ENCODE measurements at places on chromosomes 3 and 15.

- DNase-seq: no peak
These were observed 1088.6 kb downstream of the TUSC7 start for GRCh38 chr3:117798221-117798620.

GRCh38 chr15:91694131-91694830 is 159.2 kb upstream of the SLCO3A1 start:
- no peak for DNase-seq

GRCh38 chr3:13414040-13414729 is 5.9 kb downstream of the NUP210 start:
- peak; percentile 87 for DNase-seq

DNA sequence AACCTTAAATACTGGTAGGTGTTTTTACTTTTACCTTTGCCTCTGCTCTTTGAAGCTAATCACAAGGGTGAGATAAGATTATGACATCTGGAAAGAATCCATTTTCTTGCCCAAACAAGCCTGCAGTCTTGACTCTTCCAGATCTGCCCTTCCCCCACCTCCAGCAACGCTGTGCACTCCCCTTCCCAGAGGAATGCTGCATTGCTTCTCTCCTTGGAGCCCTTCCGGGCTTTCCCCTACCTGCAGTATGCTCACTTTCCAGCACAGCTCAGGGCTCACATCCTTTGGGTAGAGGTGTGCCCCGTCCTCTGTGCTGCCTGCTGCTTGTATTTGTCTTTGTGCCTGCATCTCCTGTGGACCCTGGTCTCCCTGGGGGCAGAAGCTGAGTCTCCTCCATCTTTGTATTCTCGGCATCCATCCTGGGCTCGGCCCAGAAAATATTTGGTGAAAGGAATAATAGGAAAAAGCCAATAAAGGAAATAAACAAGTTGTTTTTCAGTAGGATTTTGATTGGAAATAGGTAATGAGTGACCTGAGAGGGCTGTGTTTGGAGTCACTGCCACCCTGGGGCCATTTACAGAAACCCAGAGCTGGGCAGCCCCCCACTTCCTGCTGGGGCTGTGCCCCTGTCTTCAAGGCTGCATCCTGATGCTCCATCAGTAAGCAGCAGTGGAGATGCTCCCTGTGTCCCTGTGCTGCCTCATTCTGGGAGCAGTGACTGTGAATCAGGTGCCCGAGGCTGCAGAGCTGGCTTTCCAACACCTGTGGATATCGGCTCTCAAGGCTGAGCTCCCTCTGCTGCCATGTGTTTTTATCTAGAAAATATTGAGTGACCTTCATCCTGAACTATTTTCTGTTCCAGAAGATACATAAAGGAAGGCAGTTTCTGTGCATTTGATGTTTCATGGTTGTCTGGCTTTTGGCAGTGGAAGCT is 117.5 kb downstream of the EEFSEC start:
- no peak for DNase-seq

DNA sequence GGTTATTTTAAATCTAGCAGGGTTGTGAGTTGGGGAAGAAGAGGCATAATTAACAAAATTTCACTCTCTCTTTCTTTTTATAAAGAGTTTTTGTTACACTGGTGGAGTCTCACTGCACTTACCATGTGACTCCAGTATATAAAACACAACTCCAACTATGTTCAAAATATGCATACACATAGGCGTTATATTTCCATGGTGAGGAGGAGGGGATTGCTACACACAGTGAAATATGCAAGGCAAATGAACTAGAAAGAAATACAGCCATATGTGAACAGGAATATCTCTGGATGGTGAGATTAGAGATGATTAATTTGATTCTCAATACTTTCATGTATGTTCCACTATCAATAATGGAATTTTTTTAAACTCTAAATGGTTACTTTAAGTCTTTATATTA is 385.0 kb downstream of the MAGI1 start:
- DNase-seq: no peak

DNA sequence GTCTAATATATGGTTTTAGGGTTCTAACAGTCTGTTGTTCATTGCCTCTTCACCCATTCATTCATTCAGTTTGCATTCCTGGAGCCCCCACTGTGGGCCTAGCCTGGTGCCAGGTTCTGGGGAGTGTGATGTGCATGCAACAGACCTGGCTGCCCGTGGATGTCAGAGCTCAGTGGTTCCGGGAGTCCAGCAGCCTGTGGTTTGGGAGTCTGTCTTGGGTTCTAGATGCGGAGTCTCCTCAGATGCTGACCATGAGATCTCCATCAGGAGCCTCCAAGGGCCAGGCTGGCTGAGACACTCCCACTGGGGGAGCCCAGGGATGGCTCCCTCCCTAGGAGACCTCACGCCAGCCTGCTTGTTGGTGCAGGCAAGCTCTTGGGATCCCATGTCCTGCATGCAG is 92.1 kb upstream of the SEC13 start:
- DNase-seq: no peak

- peak; percentile 88 for DNase-seq
These were observed 18.7 kb downstream of the AP3S2 start for GRCh38 chr15:89874926-89875564.

DNA sequence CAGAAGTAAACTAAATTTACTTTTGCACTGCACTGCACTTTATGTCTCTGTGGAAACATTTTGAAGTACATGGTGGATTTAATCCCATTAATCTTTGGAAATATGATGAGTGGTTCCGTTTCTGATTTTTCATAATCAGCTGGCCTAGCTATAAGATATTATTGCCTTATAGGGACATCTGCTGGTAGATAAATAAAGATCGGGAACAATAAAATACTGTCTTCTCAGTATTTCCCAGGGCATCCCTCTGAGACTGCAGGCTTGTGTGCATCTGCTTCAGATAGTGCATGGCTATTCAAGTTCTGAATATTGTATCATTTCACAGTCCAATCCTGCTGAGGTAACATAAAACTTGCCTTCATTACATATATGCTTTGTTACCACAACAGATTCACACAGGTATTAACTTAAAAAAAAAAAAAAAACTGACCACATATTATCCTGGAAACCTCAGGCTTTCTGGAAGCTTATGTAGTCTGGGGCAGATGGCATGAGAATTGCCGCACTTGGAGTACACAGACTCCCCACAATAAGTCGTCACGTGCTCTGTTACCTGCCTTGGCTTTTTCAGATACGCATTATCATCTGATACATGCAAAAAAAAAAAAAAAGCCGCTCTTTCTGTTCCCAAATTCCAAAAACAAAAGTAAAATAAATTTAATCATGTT is 330.8 kb upstream of the AGTR1 start:
- DNase-seq: no peak

GRCh38 chr3:106913111-106913698 is 464.0 kb upstream of the CCDC54 start:
- no peak for DNase-seq

DNA sequence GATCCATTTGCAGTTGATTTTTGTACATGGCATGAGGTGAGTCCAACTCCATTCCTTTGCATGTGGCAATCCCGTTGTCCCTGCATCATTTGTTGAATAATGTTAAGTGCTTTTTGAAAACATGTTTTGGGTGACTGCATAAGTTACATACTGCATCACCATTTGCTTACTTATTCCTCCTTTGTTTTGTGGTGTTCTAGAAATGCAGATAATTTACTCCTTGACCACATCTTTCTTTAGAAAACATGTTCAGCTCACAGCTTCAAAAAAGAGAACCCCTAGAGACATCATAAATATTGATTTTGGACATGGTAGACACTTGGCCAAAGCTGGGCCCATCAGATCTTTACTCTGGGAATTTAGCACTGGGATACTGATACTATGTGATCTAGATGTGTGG is 135.3 kb upstream of the DAZL start:
- DNase-seq: no peak

DNA sequence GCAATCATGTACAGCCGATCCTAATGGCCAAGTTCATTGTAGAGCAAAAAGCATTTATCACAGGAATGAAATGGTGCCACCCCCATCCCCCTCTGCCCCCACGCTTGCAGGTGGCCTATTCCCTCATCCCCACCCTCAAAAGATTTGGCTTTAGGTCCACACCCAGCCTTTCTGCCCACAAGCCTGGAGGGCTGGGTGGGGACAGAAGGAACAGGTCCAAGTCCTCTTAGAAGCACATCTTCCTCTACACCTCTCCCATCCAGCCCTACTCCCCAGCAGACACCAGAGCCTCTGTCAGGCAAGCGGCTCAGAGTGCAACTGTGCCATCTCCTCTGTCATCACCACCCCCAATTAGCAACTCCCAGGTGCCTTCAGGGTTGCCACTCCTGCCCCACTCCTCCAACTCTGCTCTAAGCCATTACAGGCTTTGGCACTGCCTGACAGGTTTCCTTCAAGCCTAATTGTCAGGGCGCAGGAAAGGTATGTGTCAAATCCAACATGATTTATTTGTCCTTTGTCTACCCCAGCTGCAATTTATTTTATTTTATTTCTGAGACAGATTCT is 49.4 kb downstream of the DAPK2 start:
- DNase-seq: no peak

DNA sequence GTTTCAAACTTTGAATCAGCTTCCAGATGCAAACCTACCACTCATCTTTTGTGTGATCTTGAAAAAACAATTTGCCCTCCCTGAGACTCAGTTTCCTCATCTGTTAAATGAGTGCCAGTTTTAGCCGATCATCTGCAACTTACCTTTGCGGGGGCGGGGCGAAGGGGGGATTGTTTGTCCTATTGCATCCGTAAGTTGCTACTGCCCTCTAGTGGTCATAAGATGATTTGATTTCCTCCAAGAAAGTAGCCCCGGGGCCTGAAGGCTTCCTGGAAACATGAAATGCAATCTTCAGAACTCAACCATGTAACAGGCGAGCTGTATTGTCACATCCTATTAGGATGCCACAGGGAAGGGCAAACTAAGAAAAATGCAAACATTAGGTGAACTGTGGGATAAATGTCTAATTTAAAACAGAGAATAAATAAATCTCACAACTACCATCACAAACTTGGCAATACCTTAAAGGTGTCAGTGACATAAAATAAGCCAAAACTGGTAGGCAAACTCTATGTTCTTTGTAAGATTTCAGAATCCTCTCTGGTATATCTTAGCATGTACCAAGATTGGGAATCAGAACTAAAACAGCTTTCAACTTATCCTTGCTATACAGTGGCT is 63.5 kb upstream of the CLDN18 start:
- DNase-seq: peak; percentile 74

DNA sequence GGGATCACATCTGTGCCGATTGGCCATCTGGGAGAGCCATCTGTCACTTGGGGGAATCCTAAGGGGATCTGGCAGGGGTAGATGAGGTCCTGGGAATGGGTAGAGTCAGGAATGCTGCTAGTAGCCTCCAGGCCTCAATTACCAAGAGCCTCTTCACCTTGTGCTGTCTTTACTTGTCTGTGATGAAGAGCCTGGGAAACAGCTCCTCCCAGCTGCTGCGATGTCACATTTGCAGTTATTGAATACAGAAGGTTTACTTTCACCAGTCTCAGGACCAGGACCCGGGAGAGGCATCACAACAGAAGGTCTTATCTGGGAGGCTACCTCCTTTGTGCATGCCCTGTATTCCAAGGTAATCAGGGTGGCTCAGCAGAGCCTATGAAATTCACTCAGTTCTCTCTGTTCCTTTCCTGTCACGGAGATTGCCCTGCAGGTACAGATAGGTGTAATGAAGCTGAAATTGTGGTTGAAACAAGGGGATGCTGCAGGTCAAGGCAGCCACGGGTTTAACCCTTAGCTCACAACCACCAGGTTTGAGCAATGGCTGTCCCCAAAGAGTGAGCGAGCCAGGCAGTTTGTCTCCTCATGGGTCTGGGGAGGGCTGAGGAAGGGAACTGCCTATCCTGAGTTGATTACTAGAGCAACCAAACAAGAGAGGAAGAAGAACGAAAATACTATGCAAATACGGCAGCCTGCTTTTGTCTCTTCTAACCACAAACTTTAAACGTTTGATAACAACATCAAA is 298.9 kb upstream of the RORA start:
- no peak for DNase-seq

All from activated CD4-positive, alpha-beta T cell treated with anti-CD3 and anti-CD28 coated beads, Interleukin-2, Interleukin-6, amounts not matched to agents 100 ng/mL and 50 ng/mL, durations not matched to agents 16 hours and 8 hours (primary cell).